T-helper 1 cell (primary cell): ENCODE measurements at places on chromosomes 16 and 17.
A peak's percentile ranks its signal among the peaks of the same experiment; 100 is the strongest.

GRCh38 chr17:27746881-27747280 lies 53.4 kb downstream of the NOS2 start:
- no peak for DNase-seq

- no peak for DNase-seq
Observed at GRCh38 chr16:9251026-9251425, 159.6 kb downstream of the HAPSTR1 start.

- DNase-seq, result peak; percentile 45
Observed at GRCh38 chr16:3152277-3152990, 17.6 kb downstream of the ZNF213 start.

DNA sequence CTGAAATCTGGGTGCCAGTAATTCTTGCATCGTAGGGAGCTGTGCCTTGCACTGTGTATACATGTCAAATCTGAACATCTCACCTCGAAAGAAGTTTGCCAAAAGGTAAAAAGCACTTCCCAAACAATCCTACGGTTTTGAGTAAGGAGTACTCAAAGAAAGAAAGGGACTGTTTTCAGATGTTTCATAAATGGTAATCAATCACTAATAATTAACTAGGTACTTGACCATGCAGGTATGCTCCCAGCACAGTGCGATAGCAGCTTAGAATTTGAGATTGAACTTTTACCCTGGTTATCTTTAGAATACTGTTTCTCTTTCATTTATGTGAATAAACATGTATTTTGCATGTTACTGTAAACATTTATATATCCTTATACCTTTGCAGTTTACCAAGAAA lies 39.0 kb downstream of the PRKCA start:
- no peak for DNase-seq

GRCh38 chr16:67457611-67458010 lies 23.3 kb downstream of the ATP6V0D1 start:
- no peak for DNase-seq

GRCh38 chr17:71496552-71496951 lies 624.3 kb upstream of the SOX9 start:
- no peak for DNase-seq

DNA sequence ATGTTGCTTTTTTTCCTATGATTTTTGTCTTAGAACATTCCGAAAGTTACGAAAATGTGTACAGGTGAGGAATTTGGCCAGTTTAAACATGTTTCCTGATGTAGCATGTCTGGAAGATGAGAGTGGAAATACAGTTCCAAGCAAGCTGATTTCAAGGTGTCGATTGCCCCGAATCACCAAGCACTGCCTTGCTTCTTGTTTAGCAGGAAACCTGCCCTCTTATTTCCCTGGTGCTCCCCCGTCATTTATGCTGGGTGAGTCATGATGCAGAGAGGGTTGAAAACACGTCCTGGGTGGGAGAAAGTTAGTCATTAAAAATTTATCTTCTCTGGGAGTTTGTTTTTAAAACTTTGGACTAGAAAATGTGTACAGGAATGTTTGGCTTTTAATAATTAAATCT lies 608.6 kb upstream of the EEF2KMT start:
- no peak for DNase-seq

DNA sequence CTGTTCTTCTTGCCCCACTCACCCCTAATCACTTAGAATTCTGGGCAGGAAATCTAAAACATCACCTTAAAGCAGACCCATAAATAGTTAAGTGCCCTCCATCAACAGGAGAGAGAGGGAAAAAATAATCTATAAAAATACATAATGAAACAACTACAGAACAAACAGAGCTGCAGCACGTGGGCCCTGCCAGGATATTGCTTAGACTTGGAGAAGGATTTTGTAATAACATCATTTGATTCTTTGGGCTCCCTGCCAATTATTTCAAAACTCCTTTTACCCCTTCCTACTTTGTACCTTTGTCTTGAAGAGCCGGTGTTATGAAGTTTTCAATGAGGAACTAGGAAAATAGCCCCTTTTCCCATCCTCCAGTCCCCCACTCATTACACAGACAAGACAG lies 130.6 kb upstream of the TOX3 start:
- no peak for DNase-seq

DNA sequence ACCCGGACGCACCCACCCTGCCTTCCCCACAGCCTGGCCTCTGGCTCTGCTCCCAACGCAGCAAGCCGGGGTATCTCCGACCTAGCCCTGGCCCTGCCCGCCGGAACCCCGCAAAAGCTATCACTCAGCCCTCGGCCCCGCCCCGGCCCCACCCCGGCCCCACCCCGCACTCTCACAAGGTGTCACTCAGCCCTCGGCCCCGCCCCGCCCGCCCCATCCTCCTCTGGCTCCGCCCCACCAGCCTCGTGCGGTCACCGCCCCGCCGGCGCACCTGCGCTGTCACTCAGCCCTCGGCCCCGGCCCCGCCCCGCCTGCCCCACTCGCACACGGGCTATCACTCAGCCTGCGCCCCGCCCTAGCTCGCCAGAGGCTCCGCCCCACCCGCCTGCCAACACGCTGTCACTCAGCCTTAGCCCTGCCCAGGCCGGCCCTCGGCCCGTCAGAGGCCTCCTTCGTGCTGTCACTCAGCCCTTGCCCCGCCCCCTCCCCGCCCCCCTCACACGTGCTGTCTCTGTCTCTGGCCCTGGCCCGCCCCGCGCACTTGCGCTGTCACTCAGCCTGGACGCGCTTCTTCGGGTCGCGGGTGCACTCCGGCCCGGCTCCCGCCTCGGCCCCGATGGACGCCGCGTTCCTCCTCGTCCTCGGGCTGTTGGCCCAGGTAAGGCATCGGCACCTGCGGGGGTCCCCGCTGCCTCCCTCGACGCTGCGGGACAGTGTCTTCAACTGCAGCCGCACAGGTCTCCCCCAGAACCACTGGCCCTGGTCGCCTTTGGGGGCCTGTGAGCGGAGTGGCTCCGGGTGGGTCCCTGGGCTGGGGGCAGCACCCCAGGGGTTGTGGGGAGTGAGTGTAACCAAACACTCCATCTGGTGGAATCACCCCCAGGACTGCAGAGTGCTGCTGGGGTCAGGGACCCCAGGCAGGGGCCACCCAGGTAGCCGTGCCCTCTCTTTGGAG lies at the start of gene CDH15:
Gene CDH15, plus strand, starts transcription at position 533 of the 955 bp plus-strand sequence. Its CDS starts 84 bp downstream, at position 617.
- peak; percentile 95 for DNase-seq

GRCh38 chr17:8405499-8406016 lies 7.9 kb upstream of the RNF222 start:
- DNase-seq, result no peak

DNA sequence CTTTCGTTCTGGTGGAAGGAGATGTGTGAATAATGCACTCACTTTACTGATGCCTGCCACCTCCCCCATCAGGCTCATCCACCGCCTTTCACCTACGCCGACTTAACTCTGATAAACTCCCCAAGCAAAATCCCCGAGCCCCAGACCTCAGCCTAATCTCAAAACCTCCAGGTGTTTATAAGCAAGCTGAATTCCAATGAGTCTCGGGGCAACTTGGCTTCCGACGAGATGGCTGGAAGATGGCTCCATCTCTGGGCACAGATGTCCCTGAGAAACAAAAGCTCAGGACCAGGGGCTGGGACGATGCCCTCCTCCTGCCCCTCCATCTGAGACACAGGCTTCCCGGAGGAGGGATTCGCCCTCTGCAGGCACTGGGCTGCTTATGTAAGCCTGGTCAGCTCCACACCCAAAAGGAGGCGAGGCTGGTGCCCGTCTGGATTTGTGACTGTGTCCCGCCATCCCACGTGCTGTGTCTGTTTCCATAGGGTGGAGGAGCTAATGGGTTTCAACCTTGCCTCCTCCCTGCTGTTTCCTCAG lies 386.4 kb upstream of the TNRC6C start:
- no peak for DNase-seq

DNA sequence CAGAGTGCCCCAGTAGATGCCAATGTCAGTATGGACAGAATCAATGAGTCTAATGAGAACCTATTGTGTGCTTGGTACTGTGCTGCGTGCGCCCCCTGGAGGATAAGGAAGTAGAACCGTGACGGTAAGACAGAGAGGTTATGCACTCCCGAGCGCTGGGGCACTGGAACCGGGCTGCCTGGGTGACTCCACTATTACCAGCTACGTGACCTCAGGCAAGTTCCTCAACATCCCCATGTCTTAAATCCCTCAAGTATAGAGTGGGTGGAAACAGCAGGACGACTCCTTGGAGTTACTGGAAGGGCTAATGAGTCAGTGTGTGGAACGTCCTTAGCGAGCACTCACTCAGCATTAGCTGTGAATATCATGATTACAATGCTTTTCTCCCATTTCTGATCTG lies 16.2 kb downstream of the CHST4 start:
- DNase-seq, result peak; percentile 22

GRCh38 chr17:2336852-2337543 lies at the start of gene SGSM2:
Gene SGSM2 (plus strand): TSS chr17:2337501. CDS start chr17:2337689, 188 bp downstream.
- DNase-seq, result peak; percentile 52

- DNase-seq, result no peak
Observed at GRCh38 chr17:901191-901950, 78.2 kb downstream of the NXN start.

DNA sequence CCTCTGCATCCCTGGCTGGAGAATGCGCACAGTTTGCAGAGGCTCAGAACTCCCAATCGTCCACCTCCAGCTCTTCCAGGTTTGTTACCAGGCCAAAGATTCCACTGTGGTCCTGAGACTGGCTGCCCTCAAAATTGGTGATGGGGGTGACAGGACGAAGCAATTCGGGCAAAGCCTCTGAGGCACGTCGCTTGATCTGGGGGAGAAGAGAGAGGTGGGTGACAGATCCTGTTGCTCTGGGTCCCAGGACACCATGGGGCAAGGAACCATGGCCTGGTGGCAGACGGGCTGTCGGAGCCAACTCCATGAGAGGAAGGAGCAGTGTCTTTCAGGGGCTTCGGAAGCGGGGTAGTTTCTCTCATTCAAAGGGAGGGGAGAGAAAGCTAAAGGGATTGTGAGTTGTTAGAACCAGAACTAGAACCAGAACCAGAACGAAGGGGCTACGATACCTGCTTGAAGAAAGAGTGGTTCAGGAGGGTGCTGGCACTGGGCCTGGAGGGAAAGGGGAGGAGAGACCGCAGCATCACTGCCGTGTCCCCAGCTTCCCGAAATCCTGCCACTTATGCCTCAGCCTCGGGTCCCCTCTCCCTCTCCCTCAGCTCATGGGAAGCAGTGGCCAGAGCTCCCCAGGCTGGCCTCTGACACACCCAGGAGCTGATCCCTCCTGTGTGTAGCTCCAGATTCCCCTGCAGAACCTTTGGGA lies 3.8 kb upstream of the LIMD2 start:
- DNase-seq, result no peak

DNA sequence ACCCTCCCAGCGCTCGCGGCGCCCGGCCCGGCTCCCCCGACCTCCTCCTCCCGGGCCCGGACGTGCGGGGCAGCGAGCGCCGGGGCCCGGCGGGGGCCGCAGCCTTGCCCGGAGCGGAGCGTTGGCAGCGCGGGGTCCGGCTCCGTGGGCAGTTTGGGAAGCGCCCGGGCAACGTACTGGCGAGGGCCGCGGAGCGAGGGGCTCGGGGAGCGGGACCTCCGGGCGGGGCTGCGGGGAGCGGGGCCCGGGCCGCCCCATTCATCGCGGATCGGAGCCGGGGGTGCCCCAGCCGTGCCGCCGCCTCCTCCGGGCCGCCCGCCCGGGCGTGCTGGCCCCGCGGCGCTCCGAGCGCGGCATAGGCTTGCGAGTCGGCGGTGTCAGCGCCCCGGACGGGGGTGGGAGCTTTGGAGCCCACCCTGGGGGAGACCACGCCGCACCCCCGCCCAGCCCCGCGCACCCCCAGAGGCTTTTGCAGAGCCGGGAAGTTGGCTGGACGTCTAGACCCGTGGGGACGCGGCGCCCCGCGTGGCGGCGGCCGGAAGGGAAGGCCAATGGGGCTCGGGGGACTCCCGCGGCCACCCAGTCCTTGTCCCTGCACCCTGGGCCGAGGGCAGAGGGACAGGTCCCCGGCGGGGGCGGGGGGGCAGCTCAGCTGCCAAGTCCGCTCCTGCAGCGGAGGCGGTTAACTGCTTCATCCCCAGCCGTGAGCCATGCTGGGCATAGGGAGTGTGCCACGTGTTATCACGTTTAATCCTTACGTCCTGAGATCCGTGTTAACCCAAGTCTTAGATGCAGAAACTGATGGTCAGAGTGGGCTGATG lies 852 bp downstream of the ZNF469 start:
- no peak for DNase-seq

GRCh38 chr16:24070851-24071250 lies 185.3 kb upstream of the CACNG3 start:
- DNase-seq, result no peak

DNA sequence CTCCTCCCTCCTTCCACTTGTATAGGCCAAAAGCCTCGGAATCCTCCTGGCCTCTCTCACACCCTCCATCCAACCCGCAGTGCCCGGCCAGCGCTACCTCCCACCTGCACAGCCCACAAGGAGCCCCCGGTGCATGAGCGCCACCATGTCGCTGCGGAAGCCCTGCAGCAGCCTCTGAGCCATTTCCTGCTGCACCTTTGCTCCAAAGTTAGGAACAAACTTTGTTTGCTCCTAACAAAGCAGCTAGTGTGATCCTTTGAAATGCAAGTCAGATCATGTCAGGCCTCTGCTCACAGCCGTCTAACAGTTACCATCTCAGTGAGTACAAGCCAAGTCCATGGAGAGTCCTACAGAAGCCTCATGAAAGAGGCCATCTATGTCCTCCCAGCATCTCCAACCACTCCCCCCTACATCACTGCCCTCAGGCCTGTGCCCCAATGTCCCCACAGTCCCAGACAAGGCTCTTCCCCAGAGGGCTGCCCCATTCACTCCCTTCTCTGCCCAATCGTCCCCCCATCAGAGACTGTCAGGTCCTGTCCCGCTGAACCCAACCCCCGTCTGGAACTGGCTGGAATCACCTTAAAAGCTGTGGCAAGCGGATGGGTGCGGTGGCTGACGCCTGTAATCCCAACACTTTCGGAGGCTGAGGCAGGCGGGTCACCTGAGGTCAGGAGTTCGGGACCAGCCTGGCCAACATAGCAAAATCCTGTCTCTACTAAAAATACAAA lies 7.5 kb downstream of the DCAKD start:
- no peak for DNase-seq
